ENCODE measurements at places on chromosomes 3 and 15.

GRCh38 chr15:90930861-90931574, 1.3 kb downstream of the HDDC3 start:
- DNase-seq = peak; percentile 41

DNA sequence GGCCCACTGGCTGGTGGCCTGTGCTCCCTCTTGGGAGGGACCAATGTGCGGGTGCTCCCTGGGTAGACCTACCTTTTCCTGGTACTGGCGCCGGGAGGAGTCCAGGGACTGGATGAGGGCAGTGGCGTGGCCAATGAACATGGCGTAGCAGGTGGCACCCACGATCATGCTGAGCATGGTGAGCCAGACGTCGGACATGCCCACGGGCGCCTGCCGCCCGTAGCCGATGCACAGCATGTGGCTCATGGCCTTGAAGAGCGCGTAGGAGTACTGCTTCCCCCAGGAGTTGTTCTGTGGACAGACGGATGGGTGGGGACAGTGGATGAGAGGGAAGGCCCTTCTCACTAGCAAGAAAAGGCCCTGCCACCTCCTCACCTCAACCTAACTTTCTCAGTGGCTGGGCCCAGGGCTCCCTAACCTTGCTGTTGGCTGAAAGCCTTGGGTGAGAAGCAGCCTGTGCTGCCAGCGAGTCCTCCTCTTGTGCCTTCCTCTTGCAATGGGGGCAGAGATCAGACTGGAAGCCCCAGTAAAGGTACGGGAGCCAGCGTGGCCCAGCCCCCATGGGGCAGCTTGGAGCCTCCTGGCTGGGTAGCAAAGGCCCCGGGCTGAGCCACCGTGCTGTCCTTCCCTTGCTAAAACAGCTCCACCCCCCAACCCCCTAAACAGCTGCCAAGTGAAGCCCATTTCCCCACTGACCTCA, 39.1 kb downstream of the HCN4 start:
- DNase-seq = no peak

- no peak for DNase-seq
Observed at GRCh38 chr3:155852341-155852740, 1.9 kb downstream of the SLC33A1 start.

DNA sequence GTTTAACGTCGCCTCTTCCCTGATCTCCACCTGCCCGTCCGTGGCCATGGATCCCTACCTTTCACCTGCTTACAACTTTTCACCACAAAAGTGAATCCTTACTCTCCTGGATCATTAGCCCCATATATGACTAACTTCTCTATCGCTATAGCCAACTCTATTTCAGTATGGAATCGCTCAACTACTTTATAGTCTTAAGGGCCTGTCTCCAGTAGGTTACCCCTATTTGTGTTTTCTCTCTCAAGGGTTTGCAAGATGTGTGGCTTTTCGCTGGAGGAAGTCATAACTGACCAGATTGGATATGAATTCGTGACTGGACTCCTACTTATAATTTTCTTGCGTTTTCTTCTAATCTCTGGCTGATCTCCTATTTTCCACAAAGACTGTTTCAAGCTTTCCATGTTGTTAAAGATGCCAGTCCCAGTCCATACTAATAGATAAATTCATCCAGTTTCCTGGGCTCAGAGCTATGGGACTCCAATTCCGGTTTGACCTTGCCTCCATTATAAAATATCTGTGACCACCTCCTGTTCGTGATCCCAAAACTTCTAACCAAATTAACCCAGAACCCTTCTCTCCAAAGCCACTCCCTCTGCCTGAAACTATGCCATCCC, 1.3 kb upstream of the STAG1 start:
- DNase-seq = no peak

- no peak for DNase-seq
Observed at GRCh38 chr3:41601404-41601987, 360.4 kb downstream of the ULK4 start.
